Progenitor cell of endocrine pancreas (in vitro differentiated cells): ENCODE measurements at places on chromosomes 3 and 15.

DNA sequence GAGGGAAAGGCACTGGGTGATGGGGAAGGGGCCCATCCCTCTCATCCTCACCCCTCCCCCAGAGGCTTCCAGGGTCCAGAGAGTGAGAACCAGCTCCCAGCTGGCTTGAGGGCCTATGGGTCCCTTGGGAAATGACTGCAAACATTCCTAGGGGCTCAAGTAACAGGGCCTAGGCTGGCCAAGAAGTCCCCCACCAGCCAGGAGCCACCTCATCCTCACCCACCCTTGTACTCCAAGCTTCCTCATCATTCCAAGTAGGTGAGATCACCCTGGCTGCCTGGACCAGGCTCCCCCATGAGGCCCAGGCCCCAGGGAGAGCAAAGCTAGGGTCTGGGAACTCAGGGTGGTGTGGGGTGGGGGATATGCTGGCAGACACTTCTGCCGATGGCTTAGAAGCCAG, 14.8 kb downstream of the LOXL1 start:
- DNase-seq: no peak

GRCh38 chr15:78085928-78086327, 6.4 kb upstream of the SH2D7 start:
- DNase-seq: no peak

GRCh38 chr3:30890907-30891306, 3.6 kb downstream of the GADL1 start:
- DNase-seq: no peak

DNA sequence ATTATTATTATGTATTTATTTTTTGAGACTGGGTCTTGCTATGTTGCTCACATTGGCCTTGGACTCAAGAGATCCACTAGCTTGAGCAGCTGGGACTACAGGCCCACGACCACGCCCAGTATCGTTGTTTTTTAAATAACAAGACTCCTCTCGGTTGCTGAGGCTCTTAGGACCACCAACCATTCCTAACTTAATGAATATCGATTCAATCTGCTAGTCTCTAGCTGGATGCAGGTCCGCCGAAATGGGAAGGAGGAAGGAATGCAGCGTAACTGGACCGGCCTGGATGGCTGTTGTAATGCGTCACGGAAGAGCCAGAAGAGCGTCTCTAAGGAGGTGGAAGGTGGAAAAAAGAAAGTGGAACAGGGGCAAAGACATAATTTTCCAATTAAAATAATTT, 1.7 kb downstream of the ANXA2 start:
- DNase-seq: no peak

- DNase-seq: no peak
Observed at GRCh38 chr3:171743327-171744157, 66.7 kb downstream of the PLD1 start.

DNA sequence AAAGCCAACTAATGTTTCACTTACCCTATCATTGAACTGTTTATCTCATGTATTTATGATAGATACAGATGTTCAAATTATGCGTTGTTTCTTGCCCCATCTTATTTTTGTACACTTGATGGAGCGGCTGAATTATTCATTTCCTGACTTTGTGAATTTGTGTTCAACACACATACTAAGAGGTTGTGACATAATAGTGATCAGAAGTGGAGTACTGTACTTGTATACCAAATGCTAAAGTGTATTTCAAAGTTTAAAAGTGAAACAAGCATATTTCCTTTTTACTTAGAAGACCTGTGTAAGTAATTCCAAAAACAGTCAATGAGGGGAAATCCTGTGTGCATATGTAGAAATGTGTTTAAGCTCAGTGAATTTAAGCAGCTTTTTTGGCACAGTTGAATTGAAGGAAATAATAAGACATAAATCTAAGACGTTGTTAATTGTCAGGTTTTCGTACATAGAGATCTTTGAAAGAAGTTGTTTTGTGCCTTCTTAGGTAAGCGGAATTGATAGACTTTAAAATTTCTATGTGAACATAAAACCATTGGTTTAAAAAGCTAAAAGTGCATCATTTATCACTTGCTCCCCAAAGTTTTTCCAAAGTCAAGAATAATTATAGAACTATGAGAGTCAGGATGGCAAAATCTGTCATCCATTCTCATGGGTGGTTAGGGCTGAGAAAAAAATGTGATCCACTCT, 1.9 kb downstream of the NFKBIZ start:
- no peak for DNase-seq

DNA sequence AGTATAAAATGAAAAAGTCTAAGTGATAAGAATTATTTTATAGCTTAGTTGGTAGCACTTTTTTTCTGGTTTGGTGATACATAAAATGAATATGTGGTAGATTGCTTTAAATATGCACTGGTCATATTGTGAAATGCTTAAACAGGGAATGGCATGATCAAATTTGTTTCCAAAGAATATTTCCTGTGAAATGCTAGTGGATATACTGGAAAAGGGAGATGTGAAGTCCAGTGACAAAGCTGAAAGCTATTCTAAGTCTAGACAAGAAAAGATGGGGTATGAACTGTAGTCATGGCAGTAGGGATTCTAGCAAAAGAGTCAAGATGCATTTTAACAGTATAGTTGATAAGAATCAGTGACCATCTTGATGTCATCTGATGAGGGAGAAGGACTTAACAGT, 98.9 kb upstream of the MME start:
- no peak for DNase-seq

GRCh38 chr3:165549665-165550064, 287.6 kb downstream of the BCHE start:
- no peak for DNase-seq

DNA sequence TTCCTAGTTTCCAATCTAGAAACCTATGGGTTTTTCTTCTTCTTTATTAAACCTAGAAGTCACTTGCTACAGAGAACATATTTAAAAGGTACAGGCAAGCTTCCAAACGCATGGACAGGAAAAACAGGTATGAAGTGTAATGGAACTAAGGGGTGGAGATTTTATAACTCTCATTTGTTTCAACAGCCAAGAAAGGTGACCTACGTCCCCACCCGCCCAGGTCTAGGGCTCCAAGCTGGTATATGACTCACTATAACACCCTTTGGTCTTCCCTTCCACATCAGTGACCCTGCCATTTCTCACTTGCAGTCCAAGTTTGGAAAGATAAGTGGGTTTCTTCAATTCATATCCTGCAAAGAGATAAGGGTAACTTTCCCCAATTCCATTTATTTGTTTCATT, 6.0 kb upstream of the LIPH start:
- DNase-seq: no peak

DNA sequence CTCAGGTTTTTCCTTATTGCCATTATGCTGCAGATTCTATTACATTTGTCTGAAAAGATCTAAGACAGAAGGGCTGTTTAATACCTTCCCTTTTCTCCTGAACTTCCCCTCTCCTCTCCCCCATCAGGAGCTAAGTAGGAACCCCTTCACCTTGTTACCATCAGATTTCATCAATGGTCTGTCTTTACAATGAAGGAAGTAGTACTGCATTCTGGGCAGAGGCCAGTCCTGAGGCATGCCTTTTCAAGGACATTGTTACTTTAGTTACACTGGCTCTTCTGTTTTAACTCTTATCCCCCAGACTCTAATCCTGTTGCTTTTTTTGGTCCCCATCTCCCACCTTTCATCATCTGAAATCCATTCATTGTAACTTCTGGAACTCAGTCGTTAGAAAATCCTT, 8.1 kb downstream of the CTNNB1 start:
- DNase-seq: no peak
